Bronchial epithelial cell (primary cell): ENCODE measurements at places on chromosomes 5 and 9.
A peak's percentile ranks its signal among the peaks of the same experiment; 100 is the strongest.

DNA sequence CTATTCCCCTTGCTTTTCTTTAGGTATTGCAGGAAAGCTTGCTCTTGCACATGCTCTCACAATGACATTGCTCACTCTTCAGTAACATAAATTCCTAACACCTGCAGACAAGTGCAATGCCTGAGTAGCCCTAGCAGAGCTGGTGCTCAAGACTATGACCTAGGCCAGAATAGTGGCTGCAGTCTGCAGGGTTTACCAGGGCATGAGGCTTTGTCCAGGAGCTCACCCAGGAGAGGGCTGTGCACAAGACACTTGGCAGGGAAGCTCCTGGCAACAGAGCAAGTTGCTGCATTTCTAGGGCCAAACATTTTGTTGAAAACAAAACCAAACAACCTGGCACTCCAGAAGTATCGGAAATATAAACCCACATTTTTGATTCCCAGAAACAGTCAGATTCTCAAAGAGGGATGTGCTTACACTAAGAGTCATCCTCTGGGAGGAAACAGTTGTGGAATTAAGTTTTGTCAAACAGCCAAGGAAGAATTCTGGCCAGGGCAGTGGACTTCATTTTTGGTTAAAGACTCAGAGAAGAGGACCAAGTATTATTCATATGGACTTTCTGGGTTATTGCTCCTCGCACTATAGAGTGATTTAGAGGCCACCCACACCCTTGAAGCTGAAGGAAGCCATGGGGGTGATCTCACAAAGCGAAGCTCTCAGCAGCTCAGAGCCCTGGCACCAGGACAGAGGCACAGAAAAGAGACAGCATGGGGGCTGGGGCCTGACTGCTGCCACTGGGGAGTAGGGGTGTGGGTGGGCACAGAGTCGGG is 44.9 kb downstream of the MACROH2A1 start:
- no peak for DNase-seq

- no peak for DNase-seq
Measured at GRCh38 chr5:31084871-31085270, 108.6 kb upstream of the CDH6 start.

GRCh38 chr9:134655586-134656333 is 14.2 kb downstream of the COL5A1 start:
- no peak for DNase-seq

DNA sequence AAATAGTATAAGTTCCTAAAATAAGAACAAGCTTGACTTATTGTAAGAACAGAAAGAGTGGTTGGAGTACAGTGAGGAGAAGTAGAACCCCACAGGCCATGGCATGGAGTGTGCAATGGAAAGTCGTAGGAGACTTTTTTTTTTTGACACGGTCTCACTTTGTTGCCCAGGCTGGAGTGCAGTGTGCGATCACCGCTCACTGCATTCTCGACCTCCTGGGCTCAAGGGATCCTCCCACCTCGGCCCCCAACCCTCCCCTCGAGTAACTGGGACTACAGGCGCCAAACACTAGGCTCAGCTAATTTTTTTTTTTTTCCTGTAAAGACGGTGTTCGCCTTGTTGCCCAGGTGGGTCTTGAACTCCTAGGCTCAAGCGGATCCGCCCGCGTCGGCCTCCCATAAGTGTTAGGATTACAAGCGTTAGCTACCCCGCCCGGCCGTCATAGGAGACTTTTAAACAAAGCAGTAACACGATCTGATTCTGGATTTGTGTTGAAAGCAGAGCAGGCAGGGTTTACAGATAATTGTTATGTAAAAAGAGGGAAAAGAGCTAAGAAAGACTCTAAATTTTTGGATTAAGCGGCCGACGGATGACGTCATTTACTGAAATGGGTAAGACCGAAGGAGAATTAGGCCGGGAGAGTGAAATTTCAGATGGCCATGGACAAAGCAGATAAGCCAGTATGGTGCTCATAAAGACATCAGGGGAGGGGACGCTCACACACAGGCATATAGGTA is 752 bp downstream of the TSTD2 start:
- no peak for DNase-seq

GRCh38 chr5:53362521-53362941 is 117.9 kb upstream of the FST start:
- peak; percentile 99 for DNase-seq

- DNase-seq, result peak; percentile 91
Measured at GRCh38 chr9:25703701-25704357, 25.6 kb upstream of the TUSC1 start.
